Stimulated activated CD8-positive, alpha-beta memory T cell treated with anti-CD3 and anti-CD28 coated beads, Interleukin-2, amount 100 ng/mL, for 48 hours (primary cell): ENCODE measurements at places on chromosomes 6 and 20.

DNA sequence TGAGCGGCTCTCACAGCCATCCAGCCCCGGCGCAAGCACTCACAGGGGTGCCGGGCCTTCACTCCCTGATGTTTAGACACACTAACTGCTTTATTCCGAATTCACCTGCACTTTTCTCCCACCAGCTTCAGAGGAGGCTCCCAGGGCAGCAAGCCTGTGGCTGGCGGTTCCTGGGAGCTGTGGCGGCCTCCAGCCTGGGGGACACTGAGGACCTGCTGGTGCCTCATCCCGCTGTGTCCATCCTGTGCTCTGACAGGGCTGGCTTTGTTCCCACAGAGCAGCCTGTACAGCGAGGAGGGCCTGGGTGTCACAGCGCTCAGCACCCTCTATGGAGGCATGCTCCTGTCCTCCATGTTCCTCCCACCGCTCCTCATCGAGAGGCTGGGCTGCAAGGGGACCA, 3.1 kb downstream of the UNC93A start:
- DNase-seq: no peak

DNA sequence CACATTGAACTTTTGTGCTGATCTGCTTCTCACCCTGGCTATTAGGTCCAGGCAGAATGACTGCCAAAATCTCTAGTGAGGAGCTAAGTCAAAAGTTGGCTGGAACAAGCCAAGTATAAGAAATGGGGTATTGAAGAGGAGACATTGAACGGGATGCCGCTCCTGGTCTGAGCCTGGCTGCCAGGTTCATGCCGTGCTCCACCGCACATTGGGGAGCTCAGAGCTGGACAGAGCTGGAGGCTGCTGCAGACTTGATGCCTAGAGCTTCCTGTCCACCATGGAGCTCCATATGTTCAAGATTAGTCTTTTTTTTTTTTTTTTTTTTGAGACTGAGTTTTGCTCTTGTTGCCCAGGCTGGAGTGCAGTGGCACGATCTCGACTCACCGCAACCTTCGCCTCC, 4.1 kb upstream of the IFT52 start:
- DNase-seq: no peak

DNA sequence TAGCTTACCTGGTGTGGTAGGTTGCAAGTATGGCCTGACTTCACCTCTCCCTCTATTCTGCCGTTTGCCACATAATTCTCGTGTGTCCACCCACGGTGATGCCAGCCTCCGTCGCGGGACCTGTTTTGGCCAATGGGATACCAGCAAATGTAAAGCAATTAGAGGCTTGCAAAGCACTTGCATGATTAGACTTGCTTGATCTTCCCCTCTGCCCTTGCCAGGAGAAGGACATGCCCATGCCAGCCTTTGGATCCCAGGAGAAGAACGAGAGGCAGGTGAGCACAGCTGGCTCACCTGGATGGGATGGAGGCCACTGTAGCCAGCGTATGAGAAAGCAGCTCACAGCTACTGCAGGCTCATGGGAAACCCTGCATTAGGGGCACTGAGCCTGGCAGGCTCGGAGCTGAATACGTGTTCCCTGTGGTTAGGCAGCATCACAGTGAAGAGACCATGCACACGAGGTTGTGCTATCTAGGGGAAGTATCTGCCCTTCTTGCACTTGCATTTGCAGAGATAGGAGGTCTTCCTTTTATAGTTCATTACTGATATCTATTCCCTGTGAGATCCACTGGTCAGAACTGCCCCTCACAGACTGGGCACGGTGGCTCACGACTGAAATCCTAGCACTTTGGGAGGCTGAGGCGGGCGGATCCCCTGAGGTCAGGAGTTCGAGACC, 62.4 kb downstream of the TMEM242 start:
- DNase-seq: no peak

GRCh38 chr6:98039904-98040607, 757.0 kb upstream of the MMS22L start:
- DNase-seq: no peak

- DNase-seq: no peak
Observed at GRCh38 chr6:145073811-145074210, 661.5 kb downstream of the EPM2A start.

DNA sequence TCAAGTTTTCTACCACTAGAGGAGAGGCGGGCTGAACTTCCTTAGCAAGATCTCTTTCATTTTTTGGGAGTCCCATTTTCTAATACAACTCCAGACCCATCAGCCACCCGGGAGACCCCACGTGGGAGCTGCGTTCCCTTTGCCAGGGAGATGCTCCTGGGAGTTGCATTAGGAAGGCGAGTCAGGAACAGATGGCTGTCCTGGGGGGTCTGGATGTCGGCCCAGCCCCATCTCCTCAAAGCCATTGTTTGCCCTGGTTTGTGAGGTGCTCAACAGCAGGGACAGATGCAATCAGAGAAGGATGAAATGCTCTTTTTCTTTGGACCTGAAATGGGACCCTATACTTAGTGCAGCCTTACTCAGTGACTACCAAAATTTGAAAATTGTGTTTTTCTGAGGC, 39.4 kb downstream of the CARMIL1 start:
- no peak for DNase-seq

- no peak for DNase-seq
Observed at GRCh38 chr6:26230351-26230750, 134.6 kb upstream of the BTN3A2 start.

DNA sequence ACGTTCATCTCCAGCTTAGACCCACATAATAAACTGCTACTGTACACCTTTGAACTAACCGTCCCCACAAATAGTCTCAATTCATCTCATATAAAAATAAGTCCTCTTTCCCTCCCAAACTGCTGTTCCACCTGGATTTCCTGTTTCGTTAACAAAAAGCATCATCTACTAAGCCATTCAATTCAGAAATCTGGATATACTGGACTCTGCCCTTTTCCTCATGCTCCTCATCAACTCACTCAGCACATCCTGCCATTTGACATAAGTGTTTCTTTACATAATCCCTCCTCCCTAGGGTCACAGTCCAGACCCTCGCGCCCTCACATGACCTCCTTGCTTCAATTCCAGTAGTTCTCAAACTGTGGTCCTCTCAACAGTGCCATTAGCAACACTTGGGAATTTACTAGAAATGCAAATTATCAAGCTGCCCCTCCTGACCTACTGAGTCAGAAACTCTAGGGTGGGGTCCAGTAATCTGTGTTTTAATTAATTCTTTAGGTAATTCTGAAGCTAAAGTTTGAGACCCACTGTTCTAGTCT, 4.5 kb downstream of the MKKS start:
- no peak for DNase-seq

- no peak for DNase-seq
Observed at GRCh38 chr6:109015176-109015575, 79.5 kb downstream of the SESN1 start.

GRCh38 chr20:4043796-4044195, 28.4 kb upstream of the RNF24 start:
- no peak for DNase-seq

DNA sequence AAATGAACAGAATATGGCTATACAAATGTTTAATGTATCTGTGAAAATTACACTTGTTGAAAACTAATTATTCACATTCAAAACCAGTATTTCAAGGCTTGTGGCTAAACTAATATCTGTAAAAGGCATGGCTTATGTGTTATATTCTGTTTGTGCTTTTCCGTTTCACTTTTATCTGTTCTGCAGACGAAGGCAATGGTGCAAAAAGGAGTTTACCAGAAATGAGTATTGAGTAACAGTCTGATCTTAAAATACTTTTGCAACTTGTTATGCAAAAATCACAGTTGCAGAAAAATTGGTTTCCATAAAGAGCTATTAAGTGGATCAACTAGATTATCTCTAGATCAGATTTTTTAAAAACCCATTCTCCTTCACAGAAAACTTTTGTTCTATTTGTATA, 9.4 kb upstream of the STX11 start:
- no peak for DNase-seq

DNA sequence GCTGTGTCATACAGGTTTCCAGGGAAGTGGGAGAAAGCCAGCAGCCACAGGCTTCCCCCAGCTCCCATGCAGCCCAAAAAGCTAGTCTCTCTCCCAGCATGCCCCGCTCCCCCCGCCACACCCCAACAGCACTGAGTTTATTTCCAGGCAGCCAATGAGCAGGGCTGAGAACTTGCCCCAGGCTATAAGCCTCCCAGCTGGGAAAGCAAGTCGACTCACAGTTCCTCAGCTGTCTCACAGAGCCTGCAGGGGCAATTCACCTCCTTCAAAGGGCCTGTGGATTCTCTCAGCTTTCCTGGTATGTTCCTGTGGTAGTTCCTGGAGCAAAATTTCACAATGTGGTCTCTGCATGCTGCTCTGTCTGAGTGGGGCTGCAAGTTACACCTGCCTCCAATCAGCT, 34.2 kb downstream of the PAX1 start:
- DNase-seq: no peak

GRCh38 chr6:163516908-163517307, 102.4 kb downstream of the QKI start:
- no peak for DNase-seq

GRCh38 chr20:10465135-10465534, 30.0 kb downstream of the SLX4IP start:
- no peak for DNase-seq

DNA sequence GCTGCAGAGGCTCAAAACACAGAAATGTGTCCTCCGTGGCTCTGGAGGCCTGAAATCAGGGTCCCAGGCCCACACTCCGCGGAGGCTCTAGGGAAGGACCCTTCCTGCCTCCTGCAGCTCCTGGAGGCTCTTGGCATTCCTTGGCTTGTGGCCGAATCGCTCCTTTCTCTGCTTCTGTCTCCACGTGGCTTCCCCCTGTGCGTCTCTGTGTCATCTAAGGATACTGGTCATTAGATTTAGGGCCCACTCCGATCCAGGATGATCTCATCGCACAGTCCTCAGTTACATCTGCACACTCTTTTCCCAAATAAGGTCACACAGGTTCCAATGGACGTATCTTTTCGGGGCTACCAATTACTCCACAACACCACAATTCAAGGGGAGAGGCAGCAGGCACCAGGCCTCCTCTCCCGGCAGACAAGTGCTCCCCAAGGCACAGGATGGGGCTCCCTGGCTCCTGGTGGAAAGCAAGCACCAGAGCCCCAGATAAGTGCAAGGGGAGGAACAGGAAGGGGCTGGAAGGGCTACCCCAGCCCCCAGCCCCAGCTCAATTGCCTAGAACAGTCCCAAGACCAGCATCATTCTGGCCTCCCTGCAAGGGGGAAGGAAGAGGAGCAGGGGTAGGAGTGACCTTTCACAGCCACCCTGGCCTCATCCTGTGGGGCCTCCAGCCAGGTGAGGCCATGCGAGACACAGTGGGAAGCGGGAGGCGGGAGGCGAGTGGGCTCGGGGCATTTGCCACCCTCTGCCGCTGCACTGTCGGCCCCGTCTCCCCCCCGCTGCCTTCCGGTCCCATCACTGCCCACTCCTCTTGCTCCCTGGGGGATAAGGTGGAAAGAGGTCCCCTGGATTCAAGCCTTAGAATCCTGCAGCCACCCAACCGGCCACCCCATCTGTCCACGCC, 16.3 kb downstream of the NTSR1 start:
- no peak for DNase-seq

DNA sequence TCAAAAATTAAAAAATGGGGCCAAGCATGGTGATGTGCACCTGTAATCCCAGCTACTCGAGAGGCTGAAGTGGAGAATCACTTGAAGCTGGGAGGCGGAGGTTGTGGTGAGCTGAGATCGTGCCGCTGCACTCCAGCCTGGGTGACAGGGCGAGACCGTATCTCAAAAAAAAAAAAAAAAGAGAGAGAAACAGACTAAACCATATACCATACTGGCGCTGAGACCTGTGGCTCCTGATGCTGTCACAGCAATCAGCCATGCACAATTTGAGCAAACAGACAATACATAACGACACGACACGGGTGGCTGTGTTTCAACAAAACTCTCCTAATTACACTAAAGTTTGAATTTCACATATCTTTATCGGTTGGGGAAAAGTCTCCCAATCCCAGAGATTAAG, 14.9 kb upstream of the CBFA2T2 start:
- DNase-seq: no peak

- no peak for DNase-seq
Observed at GRCh38 chr6:4347877-4348276, 212.5 kb upstream of the ECI2 start.

- no peak for DNase-seq
Observed at GRCh38 chr6:99348288-99349170, 945 bp downstream of the FAXC start.

GRCh38 chr20:47330933-47331708, 25.4 kb downstream of the ZMYND8 start:
- no peak for DNase-seq

DNA sequence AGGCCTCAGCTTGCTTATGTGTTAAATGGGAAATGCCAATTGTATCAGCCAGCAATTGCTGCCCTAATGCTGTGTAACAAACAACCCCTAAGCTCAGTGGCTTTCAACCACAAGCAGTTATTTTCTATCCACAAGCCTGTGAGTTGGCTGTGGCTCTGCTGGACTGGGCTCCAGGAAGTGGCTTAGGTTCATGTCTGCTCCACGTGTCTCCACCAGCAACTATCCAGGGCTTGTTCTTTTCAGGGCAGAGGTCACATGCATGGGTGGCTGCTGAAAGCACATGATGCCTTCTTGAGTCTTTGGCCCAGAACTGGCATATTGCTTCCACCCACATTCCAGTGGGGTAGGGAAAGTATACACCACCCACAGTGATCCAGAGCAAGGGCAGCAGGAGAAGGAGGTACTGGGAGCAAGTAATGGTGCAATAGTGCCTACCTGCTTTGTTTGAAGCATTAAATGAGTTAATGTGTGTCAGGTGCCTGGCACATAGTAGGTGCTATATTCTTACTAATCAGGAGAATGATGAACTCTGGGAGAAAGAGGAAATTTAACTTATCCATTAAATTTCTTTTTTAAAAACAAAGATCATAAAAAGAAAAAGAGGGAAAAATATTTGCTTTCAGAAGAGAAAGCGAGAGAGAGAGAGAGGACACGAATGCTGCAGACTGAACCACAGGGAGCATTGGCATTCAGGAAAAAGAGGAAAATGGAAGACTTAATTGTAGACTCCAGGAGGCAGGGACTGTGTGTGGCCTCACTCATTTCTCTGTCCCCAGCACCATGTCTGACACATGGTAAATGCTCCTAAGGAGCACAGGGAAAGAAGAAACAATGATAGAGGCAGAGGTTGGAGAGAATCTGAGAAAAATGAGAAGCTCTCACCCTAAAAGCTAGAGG, 25.2 kb upstream of the RNF24 start:
- no peak for DNase-seq

- no peak for DNase-seq
Observed at GRCh38 chr6:14092838-14093789, 24.5 kb upstream of the CD83 start.

- DNase-seq: no peak
Observed at GRCh38 chr20:53346335-53346648, 247.3 kb downstream of the ZNF217 start.

GRCh38 chr6:159831373-159831679, 31.2 kb downstream of the PNLDC1 start:
- no peak for DNase-seq

DNA sequence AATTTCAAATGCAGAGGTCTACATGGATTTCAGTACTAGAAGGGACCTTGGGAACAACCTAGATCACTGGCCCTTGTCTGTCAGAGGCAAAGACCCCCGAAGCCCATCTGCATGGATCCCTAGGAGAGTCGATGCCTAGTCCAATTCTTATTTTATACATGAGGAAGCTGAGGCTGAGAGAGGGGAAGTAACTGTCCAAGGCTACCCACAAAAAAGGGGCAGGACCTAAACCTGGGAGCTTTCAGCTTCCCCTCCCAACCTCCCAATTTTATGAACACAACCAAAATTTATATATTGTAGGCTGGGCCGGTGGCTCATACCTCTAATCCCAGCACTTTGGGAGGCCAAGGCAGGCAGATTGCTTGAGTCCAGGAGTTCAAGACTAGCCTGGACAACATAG, 73.2 kb downstream of the TRERF1 start:
- DNase-seq: no peak

GRCh38 chr20:50574586-50574985, 64.4 kb downstream of the PTPN1 start:
- DNase-seq: no peak

- no peak for DNase-seq
Observed at GRCh38 chr6:166603043-166603690, 16.7 kb upstream of the RAMACL start.
